ENCODE measurements at places on chromosomes 6 and 20.

DNA sequence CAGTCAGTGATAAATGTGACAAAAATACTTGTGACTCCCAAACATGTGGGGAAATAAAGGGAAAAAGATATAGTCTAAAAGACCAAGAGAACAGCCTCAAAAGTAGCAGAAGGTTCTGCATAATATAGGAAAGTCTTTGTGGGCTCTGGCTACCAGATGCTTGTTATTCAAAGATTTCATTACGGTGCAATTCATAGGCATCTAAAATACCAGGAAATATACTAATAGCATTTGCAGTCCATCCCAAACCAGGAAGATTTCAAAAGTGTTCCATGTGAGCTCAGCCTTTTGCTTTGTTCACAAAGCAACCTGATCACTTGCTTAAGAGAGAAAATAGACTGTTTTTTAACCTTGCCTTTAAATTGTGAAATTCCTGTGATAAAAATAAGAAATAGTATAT lies 506.7 kb upstream of the MARCKS start:
- no peak for DNase-seq

- DNase-seq = no peak
Observed at GRCh38 chr20:47150403-47151152, 205.9 kb downstream of the ZMYND8 start.

- DNase-seq = no peak
Observed at GRCh38 chr20:6580486-6580885, 187.0 kb upstream of the BMP2 start.

DNA sequence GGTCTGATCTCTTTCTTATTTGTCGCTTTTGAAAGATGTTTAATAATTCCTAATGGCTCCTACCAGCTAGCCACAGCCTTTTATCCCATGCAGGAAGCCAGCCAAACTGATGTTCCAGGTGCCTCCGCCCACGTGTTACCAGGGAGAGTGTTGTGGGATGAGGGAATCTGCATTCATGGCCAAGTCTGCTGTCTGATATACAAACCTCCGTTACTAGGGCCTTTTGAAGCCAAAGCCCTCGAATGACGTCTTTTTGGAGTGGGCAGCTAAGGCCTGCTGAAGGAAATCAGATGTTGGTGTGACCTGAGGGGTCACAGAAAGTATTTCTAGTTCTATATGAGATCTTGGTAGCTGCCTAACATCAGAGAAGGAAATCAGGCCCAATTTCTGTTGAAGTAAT lies 21.3 kb downstream of the STK35 start:
- no peak for DNase-seq

DNA sequence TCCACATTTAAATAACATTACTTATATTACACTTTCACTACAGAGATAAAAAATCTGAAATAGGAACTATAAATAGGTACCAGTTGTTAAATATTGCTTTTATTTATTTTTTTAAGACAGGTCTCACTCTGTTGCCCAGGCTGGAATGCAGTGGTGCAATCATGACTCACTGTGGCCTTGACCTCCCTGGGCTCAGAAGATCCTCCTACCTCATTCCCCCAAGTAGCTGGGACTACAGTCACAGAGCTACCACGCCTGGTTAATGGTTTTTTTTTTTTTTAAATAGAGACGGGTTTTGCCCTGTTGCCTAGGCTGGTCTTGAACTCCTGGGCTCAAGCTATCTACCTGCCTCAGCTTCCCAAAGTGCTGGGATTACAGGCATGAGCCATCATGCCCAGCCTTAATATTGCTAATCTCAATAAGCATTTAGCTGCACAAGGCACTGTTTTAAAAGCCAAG lies 17.3 kb downstream of the EEF1E1 start:
- no peak for DNase-seq

DNA sequence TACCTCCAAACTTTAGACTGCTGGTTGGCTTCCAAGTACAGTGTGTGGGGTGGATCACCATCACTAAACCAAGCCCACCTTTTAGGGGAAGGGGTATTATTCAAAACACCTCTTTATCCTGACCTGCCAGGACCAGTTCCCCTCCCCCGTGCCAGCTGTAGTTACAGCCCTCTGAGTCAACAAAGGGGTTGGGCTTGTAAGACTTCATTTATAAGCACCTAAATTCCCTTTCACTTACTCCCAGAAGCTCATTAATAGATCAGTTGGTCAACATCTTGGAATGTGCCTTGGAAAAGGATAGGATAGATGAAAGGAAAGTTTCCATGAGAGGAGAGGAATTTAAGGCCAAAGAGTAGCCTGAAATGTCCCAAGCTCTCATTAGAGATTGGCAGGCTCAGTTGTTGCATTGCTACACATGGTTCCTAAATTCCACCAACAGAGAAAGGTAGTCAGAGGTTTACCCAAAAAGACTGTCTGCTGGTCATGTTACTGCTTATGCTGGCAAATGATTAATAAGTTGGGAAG lies 59.2 kb downstream of the TNFAIP3 start:
- DNase-seq = no peak

DNA sequence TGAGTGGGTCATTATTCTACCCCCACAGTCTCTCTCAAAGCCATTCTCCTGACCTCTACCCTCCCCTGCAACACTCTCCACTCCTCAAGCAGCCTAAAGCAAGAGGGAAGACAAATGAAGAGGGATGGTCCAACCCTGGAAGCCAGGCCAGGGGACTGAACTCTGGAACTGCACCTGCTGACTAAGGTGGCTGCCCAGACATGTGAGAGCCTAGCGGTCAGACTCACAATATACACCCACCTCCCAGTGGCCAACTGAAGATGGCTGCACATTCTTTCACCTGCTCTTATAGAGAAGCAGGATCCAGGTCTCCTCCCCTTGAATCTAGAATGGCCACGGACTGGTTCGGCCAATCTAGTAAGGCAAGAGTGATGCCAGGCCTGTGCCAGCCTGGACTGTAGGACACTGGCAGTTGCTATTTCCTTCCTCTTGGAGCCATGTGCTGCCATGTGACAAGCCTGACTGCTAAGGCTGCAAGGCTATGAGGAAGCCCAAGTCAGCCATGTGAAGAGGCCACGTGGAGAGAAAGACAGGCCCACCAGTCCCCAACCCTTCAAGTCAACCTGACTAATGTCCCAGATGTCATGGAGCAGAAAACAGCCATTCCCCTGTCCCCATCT lies 31.8 kb downstream of the ACSS1 start:
- DNase-seq = no peak

GRCh38 chr20:7908905-7909304 lies 31.4 kb downstream of the HAO1 start:
- DNase-seq = no peak

- peak; percentile 22 for DNase-seq
Observed at GRCh38 chr6:3535776-3536435, 79.1 kb upstream of the SLC22A23 start.

GRCh38 chr6:21666853-21667681 lies 73.5 kb downstream of the SOX4 start:
- no peak for DNase-seq

GRCh38 chr20:55533632-55534031 lies 471.7 kb downstream of the CBLN4 start:
- DNase-seq = no peak

DNA sequence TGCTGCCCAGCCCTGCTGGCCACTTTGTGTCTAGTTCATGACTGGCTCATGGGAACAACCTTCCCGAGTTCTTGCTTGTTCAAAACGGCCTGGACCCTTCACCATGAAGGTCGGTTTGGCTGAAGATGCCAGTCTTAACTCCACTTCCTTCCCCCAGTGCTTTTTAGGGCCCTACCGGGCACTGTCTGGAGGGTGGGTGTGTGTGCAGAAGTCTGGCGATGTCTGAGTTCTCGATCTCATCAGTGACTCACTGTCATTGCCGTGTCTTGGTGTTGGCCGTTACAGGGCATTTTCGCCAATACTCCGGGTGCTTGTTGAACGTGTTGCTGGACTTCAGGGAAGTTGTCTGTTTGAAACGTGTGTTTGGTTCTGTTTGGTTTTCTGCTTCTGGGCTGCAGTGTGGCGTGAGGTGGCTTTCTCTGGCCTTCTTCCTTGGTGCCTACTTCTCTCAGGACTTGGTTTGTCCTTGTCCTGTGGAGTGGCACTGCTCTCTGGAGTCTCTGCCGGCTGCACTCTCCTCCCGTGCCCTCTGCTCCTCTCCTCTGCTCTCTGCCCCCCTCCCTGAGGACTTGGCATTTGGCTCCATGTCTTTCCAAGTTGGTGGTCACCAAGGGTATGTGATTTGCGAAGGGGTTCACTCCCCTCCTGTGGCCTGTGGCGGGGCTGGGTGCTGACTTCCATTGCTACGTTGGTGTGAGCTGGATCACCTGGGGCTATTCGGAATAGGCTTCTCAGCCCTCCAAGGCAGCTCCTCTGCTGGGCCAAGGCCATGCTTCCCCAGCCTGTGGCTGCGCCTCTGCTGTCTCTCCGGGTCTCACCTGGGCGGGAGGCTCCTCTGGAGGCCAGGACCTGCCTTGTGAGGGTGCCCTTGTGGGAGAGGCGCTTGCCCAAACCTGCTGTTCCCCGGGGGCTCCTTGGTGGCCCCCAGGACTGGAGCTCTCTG lies 38.2 kb downstream of the PYGB start:
- no peak for DNase-seq

DNA sequence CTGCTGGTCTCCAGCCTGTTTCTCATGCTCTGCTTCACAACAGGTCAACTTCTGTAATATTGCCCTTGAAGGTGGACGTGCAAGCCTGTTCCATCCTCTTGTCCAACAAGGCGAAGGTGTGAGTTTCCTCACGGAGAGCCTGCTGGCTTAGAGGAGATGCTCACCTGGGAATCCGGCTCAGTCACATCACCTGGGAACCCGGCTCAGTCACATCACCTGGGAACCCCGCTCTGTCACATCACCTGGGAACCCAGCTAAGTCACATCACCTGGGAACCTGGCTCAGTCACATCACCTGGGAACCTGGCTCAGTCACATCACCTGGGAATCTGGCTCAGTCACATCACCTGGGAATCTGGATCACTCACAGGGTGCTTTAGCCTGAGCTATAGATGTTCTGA lies 230.1 kb downstream of the ERMARD start:
- no peak for DNase-seq

DNA sequence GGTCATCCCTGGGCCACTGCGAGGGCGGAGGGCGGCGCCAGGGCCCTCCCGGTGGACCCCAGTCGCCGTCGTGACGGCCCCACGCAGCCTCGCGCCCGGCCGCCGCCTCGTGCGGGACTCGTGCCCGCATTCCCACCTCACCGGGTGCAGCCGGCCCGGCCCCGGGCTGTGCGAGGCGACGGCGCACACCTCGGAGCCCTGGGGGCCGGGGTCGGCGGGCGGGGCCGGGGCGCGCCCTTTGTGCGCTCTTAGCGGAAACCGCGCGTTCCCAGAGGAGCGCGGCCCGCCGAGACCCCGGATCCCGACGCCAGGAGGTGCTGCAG lies 5.5 kb upstream of the DLL1 start:
- DNase-seq = no peak

GRCh38 chr6:107493158-107494057 lies 3.5 kb downstream of the SOBP start:
- DNase-seq = no peak

DNA sequence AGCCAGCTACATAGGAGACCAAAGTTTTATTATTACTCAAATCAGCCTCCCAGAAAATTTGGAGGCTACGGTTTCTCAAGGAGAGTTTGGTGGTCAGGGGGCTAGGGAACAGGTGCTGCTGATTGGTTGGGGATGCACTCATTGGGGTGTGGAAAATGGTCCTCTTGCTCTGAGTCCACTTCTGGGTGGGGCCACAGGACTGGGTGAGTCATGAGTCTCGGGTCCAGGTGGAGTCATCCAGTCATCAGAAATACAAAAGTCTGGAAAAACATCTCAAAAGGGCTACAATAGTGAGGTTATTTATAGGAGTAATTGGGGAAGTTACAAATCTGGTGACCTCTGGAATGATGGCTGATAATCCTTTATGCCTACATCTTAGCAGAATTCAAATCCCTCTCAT lies 54.3 kb upstream of the SLC22A16 start:
- no peak for DNase-seq

DNA sequence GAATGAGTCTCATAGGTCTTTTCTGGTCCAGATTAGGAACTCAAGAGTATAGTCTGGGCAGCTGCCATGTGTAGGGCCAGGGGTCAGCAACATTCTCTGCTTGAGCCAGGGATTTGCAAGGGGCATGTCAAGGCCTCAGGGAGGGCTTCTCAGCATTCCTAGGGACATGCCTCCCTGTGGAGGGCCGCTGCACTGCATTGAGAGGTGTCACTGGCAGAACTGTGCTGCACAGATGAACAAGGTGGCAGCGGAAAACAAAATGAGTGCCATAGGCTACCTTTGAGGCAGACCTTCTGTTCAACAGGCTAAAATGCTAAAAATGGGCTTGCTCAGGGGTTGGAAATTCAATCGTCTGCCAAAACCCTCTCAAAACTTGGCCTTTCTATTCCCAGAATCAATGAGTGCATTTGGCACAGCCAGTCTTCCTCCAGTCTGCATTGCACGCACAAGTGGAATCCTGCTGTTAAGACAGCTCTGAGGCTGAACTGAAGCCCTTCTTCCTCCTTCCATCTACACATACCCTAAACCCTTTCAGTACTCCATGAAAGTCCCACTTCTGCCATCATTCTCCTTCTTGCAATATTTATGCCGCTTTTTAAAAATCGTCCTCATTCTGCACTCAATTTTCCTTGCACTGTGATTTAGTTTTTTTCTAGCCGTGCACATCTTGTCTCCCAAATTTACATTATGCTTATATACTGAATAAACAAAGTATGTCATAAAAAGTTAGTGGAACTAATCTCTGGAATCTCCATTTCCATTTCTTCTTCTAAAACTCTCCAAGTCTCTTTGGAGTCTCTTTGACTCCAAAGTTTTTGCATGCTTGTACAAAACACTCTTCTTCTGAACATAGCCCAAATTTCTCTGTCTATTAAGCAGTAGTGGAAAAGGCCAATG lies 51.7 kb downstream of the SLC26A8 start:
- no peak for DNase-seq

GRCh38 chr6:159904497-159904911 lies 13.7 kb downstream of the MAS1 start:
- no peak for DNase-seq

DNA sequence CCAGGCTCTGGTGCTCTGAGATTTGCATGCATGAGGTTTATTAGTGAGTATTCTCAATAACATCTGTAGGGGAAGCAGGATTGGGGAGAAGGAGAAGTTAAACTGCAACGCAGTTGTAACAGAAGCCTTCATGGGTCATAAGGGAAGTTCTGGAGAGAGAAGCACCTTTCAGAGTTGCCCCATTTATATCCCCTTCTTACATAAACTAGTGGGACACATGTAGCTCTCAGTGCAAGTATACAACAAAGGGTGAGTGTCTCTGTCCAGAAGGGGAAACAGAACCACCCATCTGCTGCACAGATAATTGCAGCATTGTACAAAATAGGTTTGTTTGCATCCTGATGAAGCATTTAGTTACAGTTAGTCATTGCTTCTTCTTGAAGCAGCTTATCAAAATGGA lies 4.3 kb upstream of the ADGB start:
- no peak for DNase-seq
